ENCODE measurements at places on chromosomes 2 and 18.

GRCh38 chr2:154771664-154772284 lies 73.3 kb downstream of the KCNJ3 start:
- DNase-seq: no peak

GRCh38 chr2:227394401-227394800 lies 6.7 kb upstream of the SCYGR1 start:
- DNase-seq: no peak

DNA sequence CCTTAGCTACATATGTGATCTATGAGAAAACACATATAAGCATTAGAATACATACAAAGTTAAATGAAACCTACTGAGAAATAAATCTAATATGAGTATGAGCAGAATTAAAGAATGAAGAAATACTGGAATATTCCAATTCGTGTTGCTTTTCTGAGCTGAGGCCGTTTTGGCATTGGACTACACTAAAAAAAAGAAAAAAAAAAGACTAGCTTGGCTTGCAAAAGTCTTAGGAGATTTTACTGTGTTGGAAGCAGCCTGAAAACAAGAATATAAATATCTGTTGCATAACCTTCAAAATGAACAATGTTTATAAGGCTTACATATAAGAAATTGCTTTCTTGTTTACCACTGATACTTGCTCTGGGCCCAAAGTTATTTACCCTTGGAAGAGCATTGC lies 562.8 kb downstream of the TMEM182 start:
- DNase-seq: no peak

DNA sequence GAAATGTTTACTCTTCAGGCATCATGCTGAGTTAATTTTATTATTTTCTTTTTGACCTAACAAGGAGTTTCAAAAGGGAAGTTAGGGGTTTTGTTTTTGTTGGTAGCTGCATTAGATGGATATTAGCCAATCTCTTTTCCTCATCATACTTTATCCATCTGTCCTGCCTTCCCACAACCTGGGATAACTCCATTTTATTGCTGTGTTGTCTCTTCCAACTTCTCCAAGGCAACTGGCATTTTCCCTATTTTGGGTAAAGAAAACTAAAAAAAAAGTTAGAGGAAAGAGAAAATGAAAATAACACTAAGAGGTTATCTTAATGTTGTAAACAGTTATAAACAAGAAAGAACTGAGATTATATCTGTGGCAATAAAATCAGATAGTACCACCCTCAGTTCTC lies 147.0 kb downstream of the PID1 start:
- no peak for DNase-seq

GRCh38 chr2:17086990-17087389 lies 421.4 kb upstream of the CYRIA start:
- DNase-seq: no peak

DNA sequence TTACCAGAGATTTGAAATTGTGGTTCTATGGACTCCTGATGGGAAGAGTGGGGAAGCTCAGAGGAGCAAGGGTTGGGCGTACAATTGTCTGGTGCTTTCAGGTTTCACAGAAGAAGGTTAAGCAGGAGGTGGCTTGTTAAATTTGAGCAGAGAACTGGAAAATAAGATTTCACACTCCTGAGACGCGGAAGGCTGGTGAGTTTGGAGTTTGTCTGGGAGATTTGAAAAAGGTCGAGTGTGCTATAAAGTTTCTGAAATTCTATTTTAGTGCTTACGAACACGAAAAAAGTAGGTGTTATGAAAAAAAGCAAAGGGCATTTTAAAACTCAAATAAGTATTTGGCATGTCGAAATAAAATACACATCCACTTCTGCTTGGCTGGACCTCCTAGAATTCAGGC lies 170.1 kb downstream of the MEIS1 start:
- no peak for DNase-seq

DNA sequence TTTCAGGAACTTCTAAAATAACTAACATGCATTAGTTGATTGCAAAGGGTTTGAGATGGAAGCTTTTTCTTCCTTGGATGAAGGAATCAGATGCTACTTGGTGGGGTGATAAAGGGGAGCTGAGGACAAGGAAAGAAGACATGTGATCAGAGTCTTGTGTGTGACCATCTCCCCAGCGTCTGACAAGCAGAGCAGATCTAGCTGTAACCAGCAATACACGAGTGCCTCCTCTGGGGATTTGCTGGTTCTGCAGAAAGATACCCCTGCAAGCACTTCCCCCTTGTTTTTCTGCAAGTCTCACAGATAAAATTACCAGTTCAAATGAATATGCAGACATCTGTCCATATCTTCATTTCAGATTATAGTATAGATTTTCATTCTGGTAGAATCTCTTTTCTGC lies 2.7 kb downstream of the CDH7 start:
- no peak for DNase-seq

- DNase-seq: no peak
Measured at GRCh38 chr18:77403969-77404535, 154.4 kb downstream of the GALR1 start.

GRCh38 chr18:48059455-48060010 lies 129.1 kb upstream of the SMAD2 start:
- DNase-seq: no peak

DNA sequence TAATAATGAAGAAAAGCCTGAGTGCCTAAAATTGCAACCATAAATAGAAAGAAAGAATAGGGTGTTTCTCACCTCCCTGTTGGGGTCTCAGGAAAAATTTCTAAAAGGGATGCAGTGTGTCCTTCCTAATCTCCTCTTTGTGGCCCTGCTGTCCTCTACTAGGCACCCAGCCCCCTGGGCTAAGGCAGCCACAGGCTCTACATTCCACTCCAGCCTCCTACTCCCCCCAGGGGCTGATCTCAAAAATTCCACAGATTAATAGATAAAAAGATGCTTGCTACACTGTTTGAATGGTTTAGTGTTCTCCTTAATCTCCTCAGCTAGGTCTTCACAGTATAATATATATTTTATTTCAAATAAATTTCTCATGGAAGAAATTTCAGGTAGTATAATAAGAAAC lies 17.6 kb downstream of the SATB2 start:
- DNase-seq: no peak

GRCh38 chr2:215188078-215188477 lies 49.7 kb upstream of the ABCA12 start:
- DNase-seq: no peak

- DNase-seq: no peak
Measured at GRCh38 chr2:9573840-9574239, 18.2 kb upstream of the ADAM17 start.

DNA sequence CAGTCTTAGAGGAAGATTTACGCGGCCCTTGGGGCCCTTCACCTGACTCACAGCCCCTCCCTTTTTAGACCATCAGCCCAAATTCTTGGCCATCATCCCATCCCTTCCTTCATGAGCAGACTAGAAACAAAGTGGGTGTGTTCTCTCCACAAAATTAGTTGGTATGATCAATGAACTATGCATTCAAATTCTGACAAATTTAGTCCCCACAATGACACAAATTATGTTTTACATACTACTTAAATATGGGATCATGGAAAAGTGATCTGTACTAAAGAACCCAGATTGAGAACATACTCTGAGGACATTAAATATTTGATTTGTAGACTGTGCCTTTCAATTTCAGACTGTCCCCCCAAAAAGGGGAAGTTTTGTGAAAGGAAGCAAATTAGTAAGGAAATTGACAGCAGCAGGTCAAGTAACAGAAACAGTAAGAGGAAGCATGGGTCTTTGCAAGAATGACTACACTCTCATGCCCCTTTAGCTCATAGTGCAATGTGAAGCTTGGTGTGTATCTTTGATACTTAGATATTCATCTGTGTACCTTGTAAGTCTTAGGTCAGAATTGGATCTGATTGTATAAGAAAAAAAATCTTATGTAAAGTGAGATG lies 2.2 kb upstream of the MAPRE2 start:
- DNase-seq: no peak

- no peak for DNase-seq
Measured at GRCh38 chr18:6255116-6255705, 159.5 kb downstream of the L3MBTL4 start.

DNA sequence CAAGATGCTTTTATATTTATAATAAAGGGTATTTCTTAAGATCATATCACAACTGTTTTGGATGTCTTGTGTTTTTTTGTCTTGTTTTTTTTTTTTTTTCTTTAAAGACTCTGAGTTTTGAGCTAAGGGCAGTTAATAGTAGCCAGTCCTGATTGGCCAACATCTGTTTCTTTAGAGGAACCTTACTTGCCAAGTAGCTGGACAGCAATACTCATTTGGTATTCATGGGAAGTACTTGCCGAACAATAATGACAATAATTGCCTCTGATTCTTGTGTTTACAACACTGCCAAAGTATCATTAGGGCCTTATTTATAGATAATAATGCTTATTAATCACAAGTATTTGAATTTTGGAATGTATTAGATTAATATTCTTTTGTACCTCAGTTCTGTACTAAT lies 17.1 kb upstream of the POU3F3 start:
- no peak for DNase-seq

GRCh38 chr2:187842978-187843847 lies 289.0 kb upstream of the TFPI start:
- DNase-seq: no peak

- no peak for DNase-seq
Measured at GRCh38 chr18:58532298-58532697, 96.6 kb downstream of the ALPK2 start.

- DNase-seq: no peak
Measured at GRCh38 chr2:19673213-19673791, 228.5 kb downstream of the TTC32 start.

DNA sequence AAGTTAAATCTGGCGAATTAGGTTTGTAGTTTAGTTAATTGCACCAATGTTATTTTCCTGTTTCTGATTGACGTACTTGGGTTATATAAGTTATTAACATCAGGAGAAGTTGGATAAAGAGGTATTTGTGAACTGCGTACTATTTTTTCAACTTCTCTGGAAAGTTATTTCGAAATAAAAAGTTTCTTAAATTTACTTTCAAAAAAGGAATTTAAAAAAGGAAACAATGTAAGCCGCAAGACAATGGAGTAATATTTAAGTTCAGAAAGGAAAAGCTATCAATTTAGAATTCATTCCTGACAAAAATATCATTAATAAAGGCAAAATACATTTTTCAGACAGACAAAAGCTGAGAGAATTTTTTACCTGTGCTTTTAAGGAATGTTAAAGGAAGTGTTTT lies 47.7 kb downstream of the RAB10 start:
- no peak for DNase-seq

- DNase-seq: no peak
Measured at GRCh38 chr18:75202696-75203365, 6.1 kb downstream of the PTGR3 start.

Data from activated T-cell treated with anti-CD3 and anti-CD28 coated beads, Interleukin-2, amount 50 U/mL, for 48 hours (primary cell).